NCI-H1417 treated with DMSO at 0.1 percent for 48 hours (cell line): ENCODE measurements at places on chromosomes 13 and 19.
A peak's percentile ranks its signal among the peaks of the same experiment; 100 is the strongest.

DNA sequence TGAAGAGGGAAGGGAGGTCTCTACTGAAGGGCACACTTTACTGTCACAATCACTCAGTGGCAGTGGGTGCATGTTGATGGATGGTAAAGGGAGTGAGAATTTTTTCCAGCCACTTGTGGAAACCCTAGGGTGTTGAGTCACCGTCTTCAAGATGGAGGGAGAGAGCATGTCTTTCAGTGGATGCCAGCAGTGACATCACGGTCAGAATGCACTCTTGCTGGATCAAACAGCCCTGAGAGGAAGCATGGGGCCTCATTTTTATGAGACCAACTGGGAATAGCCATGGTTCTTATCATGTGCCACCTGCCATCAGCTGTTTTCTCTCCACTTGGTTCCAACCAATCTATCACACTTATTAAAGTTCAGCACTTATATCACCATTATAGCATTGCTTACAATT lies 182.5 kb downstream of the KCNRG start:
- DNase-seq: no peak

GRCh38 chr19:38283271-38283670 lies 18.9 kb downstream of the SPINT2 start:
- no peak for DNase-seq

DNA sequence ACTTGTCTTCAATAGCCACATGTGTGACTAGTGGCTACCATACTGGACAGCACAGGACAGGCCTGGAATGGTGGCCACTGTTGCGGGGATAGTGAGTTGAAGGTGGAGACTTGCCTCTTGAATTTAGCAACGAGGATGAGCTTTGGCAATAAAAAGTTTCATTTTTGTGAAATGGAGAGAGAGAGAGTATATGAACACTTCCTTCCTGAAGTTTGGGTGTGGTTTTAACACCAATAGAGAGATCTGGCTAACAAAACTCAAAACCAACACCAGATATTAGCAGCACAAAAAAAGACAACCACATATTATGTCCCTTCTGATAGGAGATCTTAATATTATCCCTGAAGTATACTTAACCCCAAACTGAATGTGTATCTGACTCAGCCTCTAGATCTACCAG lies 6.3 kb upstream of the LRFN3 start:
- no peak for DNase-seq

DNA sequence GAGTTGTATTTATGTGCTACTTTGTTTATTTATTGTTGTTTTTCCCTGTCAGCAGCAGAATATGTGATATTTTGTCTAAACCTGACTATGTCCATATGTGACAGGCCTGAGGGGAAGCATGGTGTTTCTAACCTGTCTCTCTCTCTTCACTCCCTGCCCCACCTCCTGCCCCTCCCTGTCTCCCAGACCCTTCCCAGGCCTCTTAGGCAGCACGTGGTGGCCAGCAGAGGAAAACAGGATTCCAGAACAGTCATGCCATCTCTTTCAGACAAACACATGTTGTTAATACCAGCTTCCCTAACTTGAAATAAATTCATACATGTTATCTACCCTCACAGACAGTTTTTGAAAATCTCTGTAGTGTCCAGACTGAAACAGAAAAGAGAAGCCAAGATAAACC lies 31.0 kb upstream of the ATP11A start:
- DNase-seq: no peak

GRCh38 chr19:33350538-33351309 lies 22.8 kb upstream of the CEBPG start:
- no peak for DNase-seq

DNA sequence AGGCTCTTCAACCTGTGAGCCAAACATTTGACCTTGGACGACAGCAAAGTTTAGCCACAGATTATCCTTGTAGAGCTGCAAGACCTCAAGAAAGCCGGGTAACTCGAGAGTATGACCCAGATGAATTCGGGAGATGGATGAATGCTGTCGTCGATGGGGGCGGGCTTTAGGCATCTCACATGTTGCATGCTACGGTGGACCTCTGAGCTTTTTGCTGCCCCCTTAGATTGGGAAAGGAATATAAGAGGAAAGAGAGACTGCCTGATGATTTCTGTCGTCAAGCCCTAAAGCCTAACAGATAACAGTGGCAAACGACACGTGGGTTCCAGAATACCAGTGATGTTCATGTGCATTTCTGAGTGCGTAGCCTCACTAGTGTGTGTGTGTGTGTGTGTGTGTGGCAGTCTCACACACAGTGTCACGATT lies 730 bp upstream of the ABCC4 start:
- no peak for DNase-seq

DNA sequence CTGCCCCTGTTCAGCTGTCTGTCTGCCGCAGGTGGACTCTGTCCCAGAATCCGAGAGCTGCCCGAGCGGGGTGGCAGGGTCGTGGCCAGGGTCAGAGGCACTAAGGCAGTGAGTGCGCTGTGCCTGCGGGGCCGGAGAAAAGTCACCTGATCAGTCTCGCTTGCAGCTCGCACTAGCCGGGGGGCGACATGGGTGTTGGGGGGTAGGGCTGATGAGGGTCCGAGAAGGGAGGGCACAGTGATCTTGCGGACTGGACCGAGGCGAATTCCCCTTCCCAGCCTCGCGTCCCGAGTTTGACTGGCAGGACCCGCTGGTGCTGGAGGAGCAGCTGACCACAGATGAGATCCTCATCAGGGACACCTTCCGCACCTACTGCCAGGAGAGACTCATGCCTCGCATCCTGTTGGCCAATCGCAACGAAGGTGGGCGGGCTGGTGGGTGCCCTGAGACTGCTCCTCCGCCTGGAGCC lies 627 bp downstream of the GCDH start:
- no peak for DNase-seq

GRCh38 chr13:37662624-37663023 lies 64.1 kb upstream of the POSTN start:
- DNase-seq: no peak

DNA sequence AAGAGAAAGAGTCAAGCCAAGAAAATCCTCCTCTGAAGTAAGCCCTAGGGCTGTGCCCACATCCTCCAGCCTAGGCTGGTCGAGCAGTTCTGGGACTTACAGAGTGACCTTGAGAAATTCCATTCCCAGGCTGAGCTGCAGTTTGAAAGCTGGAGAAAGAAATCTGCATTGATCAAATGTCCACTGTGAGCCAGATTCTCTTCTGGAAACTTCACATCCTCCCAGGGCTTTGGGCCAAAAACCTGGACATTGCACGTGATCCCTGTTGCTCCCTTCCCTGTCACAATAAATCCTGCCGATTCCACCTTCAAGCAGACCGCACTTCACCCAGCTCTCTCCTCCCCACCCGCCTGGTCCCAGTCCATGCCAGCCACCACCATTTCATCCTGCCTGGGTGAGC lies 15.7 kb downstream of the TMEM143 start:
- DNase-seq: no peak

GRCh38 chr19:8988204-8988603 lies 22.0 kb downstream of the MUC16 start:
- DNase-seq: no peak

- DNase-seq: no peak
Observed at GRCh38 chr19:36041831-36042230, 9.2 kb upstream of the CLIP3 start.

GRCh38 chr13:29888306-29888705 lies 37.9 kb upstream of the UBL3 start:
- DNase-seq: no peak

DNA sequence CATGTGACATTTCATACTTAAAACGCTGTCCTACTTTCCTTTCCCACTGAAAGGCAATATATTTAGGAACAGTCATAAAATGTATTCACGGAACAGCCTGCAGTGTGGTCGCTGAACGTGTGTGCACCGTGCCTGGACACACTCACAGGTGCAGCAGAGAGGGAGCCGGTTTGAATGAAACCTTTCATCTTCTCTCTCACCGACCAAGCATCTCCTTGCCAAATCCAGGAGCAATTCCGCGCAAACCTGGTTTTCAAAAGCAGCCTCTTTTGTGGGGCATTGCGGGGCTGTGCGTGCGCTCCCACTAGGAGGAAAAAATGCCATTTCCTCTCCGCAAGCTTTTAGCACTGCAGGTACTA lies 1.0 kb downstream of the DCLK1 start:
- DNase-seq: no peak

GRCh38 chr13:39503048-39503447 lies 99.9 kb downstream of the LHFPL6 start:
- no peak for DNase-seq

DNA sequence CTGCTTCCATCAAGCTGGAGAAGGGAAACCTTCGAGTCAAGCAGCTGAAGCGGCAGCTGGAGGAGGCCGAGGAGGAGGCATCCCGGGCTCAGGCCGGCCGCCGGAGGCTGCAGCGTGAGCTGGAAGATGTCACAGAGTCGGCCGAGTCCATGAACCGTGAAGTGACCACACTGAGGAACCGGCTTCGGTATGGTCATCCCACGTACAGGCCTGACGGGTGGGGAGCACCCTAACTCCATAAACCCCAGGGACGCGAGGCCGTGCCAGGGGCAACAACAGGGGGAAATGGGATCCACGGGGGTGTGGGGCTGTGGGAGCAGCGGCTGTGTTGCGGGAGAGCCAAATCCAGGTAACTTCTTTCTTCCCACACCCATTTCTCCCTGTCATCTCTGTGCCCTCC lies 20.2 kb downstream of the KCNC3 start:
- no peak for DNase-seq

- no peak for DNase-seq
Observed at GRCh38 chr13:85661675-85662074, 137.5 kb downstream of the SLITRK6 start.

DNA sequence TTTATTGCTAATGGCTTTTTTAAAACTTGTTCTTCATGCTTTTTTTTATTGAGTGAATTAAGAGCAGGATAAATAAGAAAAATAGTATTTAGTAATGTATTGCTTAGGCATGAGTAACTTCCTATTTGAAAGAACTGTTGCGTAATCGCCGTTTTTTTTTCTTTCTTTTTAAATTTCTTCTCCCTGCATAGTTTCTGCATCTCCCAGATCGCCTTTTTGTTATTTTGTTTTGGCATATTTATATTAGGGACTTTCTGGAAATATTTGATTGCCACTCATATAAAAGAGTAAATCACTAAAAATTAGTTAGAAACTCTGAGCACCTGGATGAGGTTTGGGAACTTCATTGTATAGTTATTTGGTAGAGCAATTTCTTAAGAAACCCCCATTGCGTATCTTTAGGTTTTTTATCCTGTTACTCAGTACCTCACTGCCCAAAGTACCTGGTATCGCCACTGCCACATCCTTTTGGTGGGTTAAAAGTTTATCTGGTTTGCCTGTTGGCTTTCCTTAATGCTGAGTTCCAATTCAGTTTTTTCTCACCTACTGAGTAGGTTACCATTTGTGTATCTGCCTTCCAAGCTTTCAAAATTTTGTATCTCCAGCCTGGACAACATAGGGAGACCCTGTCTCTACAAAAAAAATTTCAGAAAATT lies 36.2 kb upstream of the LPAR6 start:
- no peak for DNase-seq

GRCh38 chr13:34570698-34571353 lies 371.2 kb upstream of the NBEA start:
- no peak for DNase-seq

DNA sequence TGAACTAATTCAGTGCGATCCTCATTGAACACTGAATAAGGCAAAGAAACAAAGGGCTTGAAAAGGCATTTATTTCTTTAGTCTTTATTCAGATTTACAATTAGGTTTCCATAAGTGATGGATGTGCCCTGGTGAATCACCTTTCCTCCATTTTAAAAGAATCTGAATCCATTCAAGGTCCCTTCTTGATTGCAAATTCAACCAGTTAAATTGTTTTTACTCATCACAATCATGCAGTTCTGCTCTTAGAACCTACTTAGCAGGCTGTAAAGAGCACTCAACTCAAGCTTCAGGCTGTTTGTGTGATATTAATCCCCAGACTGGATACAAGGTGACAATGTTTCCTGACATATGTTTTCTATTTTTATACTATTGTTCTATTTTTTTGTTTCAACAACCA lies 321.0 kb downstream of the TBC1D4 start:
- no peak for DNase-seq

DNA sequence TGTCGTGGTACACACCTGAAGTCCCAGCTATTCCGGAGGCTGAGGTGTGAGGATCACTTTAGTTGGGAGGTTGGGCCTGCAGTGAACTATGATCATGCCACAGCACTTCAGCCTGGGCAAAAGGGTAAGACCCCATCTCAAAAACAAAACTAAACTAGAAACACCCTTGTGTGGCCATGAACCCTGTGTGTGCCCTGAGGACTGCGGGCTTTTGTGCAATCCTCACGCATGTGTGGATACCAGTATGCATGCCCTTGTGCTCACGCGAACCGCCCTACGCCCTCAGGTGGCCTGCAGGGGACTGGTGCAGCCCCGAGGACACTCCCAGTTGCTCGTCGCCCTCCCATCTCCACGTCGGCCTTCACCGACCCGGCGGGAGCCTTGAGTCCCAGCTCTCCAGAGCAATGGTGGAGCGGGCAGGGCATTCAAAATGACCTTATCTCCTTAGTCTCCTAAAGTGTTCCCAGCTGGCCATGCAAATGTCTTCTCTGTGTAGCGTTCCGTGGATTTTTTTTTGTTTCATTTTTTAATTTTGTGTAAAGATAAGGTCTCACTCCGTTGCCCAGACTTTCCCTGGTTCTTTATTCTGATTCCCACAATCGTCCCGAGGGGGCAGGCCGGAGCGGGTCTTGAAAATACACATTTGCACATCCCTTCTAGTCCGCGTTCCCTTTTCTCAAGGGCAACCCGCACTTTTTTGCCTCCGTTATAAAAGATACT lies 868 bp upstream of the EGLN2 start:
- peak; percentile 7 for DNase-seq

DNA sequence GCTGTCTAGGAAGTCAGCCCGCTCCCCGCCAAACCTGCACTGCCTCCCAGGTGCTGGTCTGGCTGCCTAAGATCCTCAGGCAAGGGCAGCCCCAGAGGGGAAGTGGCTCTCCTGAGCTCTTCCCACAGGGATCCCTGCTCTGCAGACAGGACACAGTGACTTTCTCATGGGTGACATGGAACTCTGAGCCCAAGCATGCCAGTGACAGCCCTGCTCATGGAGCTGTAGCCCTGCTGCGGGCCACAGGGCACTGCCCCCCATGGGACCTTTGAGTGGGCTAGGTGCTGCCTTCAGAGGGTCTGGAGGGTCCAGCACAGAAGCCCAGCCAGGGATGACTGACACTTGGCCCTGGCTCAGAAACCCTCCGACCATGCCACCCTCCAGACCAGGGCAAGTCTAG lies 109.1 kb downstream of the TUBA3C start:
- no peak for DNase-seq

DNA sequence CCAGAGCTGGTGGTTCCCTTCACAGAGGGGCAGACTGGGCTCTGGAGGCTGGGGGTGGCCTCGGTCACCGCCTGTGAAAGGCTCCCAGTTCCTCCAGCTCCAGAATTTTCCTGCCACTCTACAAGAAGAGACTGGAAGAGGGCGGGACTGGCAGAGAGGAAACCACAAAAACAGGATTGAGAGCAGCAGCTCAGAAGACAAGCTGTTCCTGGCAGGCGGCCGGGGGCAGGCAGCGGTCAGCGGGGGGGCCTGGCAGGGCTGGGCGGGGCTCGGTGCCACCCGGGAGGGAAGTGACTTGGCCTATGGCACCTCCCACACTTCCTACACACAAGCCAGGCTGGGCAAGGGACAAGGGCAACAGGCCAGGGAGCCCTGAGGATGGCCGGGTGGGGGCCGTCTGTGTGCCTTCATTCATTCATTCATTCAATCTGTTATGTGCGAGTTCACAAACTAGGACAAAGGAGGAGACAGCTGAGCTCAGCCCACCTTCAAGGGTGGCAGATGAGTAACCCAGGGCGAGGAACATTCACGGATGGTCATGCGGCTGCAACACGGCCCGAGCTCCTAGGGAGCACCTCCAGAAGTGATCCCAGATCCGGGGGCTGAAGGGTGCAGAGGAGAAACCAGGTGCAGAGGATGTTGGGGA lies 16.9 kb upstream of the BTBD2 start:
- DNase-seq: no peak
